Activated CD4-positive, alpha-beta memory T cell treated with anti-CD3 and anti-CD28 coated beads, Interleukin-2, amount 10 ng/mL, durations not matched to agents 7 days and 5 days (primary cell): ENCODE measurements at places on chromosomes 13 and 19. TPM values are rescaled to one million over a fixed set of nuclear protein-coding genes. Genes with fewer than 3 reads are reported as not detected.

GRCh38 chr19:8631425-8631819, 989 bp downstream of the NFILZ start:
- H3K4me1 ChIP-seq: no peaks in the 10 kb centered on the region
- H3K27ac ChIP-seq: no peak overlapping the region
- no peak overlapping the region for H3K4me3 ChIP-seq

The LSM7 gene
- total RNA-seq: 110 TPM

GRCh38 chr19:14669940-14670339, 4.7 kb downstream of the ADGRE3 start:
- DNase-seq: no peak
- H3K4me1 ChIP-seq: peaks cover 11% of the 10 kb centered on the region
- H3K36me3 ChIP-seq: no peaks in the 10 kb centered on the region
- no peak overlapping the region for H3K4me3 ChIP-seq
- H3K27ac ChIP-seq: no peak overlapping the region
- H3K27me3 ChIP-seq: peaks cover 7% of the 10 kb centered on the region

- H3K36me3 ChIP-seq: no peaks in the 10 kb centered on the region
- no peaks in the 10 kb centered on the region for H3K4me1 ChIP-seq
- no peak for DNase-seq
- H3K27me3 ChIP-seq: no peaks in the 10 kb centered on the region
- no peak overlapping the region for H3K27ac ChIP-seq
- no peak overlapping the region for H3K4me3 ChIP-seq
Measured at GRCh38 chr13:63704521-63704920, 2288.9 kb upstream of the PCDH20 start.

The FPR3 gene
- not detected for total RNA-seq

- no peak overlapping the region for H3K4me3 ChIP-seq
- H3K4me1 ChIP-seq: no peaks in the 10 kb centered on the region
- H3K27me3 ChIP-seq: no peaks in the 10 kb centered on the region
- peaks cover 9% of the 10 kb centered on the region for H3K36me3 ChIP-seq
- DNase-seq: no peak
Measured at GRCh38 chr19:5997371-5997770, 19.4 kb upstream of the RANBP3 start.

The MCF2L gene
- 0.33 TPM for total RNA-seq

GRCh38 chr13:111288276-111288675, 32.2 kb upstream of the TEX29 start:
- H3K4me1 ChIP-seq: no peaks in the 10 kb centered on the region
- no peak overlapping the region for H3K4me3 ChIP-seq
- DNase-seq: no peak
- H3K27ac ChIP-seq: no peak overlapping the region
- H3K27me3 ChIP-seq: no peaks in the 10 kb centered on the region
- H3K36me3 ChIP-seq: peaks cover 51% of the 10 kb centered on the region

- peak overlapping the region; percentile 83 for H3K27ac ChIP-seq
- peaks cover 9% of the 10 kb centered on the region for H3K36me3 ChIP-seq
- no peak for DNase-seq
- peak overlapping the region; percentile 29 for H3K4me3 ChIP-seq
- peaks cover 67% of the 10 kb centered on the region for H3K4me1 ChIP-seq
Measured at GRCh38 chr13:42495255-42495654, 78.7 kb upstream of the TNFSF11 start.

DNA sequence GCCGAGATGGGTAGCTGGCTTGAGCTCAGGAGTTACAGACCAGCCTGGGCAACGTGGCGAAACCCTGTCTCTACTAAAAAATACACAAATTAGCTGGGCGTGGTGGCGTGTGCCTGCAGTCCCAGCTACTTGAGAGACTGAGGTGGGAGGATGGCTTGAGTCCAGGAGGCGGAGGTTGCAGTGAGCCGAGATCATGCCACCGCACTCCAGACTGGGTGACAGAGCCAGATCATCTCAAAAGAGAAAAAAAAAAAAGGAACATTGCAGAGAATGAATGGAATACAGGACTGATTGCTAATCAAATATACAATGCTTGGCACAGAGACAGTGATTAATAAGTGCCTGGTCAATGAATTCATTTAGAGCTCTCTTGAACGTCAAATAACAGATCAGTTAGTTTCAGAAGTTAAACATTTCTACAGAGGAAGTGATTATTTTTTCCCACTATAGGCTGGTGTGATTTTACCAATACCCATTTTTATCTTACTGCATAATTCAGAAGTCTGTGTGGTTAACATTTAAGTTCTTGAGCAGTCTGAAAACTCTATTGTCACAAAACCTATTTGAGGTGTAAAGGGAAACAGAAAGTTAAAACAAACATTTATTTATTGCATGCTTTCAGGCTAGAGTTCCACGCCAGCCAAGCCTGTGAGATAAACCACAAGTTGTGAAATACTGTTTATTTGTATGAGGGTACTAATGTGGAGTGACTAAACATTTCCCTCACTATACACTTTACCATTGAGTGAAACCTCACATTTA, 7.7 kb upstream of the TBC1D4 start:
- no peak overlapping the region for H3K27ac ChIP-seq
- peaks cover 5% of the 10 kb centered on the region for H3K4me1 ChIP-seq
- H3K27me3 ChIP-seq: peaks cover 41% of the 10 kb centered on the region
- H3K4me3 ChIP-seq: no peak overlapping the region

DNA sequence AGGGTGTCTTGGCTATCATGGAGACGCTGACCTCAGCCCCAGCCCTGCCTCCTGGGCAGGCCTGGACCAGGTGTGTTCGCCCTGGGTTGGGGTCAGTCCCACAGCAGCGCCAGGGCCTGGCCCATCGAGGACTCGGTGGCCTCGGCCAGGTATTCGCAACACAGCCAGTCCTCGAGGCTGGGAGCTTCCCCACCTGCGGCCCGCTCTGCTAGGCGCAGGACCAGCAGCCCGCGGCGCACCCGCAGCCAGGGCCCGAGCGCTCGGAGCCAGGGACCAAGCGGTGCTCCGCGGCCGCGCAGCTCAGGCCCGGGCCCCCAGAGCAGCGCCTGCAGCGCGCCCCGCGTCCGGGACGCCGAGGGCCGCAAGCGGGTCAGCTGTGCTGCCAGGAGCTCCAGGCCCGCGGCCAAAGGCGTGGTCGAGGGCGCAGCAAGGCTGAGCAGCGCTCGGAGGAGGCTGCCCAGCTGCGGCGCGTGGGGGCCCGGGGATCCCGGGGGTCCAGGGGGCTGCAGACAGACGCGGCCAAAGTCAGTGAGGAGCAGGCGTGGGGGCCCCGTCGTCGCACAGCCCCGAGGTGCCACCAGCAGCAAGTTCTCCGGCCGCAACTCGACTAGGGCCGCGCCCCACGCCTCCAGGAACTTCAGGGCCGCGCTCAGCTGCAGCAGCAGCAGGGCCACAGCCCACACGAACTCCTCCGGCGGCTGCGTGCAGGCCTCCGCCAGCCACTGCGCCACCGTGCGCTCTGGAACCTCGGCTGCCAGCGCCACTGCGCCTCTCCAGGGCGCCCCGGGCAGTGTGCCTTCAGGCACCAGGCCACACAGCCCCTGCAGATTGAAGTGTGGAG, 6.2 kb downstream of the PEAK3 start:
- peaks cover 34% of the 10 kb centered on the region for H3K4me1 ChIP-seq
- H3K4me3 ChIP-seq: no peak overlapping the region
- peaks cover 34% of the 10 kb centered on the region for H3K36me3 ChIP-seq
- H3K27ac ChIP-seq: no peak overlapping the region
- no peak for DNase-seq

The ZNF493 gene
- total RNA-seq: 15.7 TPM

- peak overlapping the region; percentile 82 for H3K27ac ChIP-seq
- peak; percentile 49 for DNase-seq
- H3K27me3 ChIP-seq: peaks cover 2% of the 10 kb centered on the region
Measured at GRCh38 chr13:24267274-24267673, 42.1 kb upstream of the C1QTNF9 start.

The CEACAM21 gene
- 77.0 TPM for total RNA-seq

GRCh38 chr13:113442354-113442984, 10.8 kb downstream of the ADPRHL1 start:
- DNase-seq: no peak
- no peak overlapping the region for H3K27ac ChIP-seq
- H3K27me3 ChIP-seq: no peaks in the 10 kb centered on the region
- no peaks in the 10 kb centered on the region for H3K4me1 ChIP-seq
- H3K36me3 ChIP-seq: peaks cover 2% of the 10 kb centered on the region

GRCh38 chr19:40280608-40281221, 4.4 kb downstream of the AKT2 start:
- H3K4me3 ChIP-seq: no peak overlapping the region
- no peak for DNase-seq
- peaks cover 57% of the 10 kb centered on the region for H3K4me1 ChIP-seq
- H3K27me3 ChIP-seq: no peaks in the 10 kb centered on the region
- peak overlapping the region; percentile 31 for H3K27ac ChIP-seq

The ZNF793 gene
- total RNA-seq: 2.1 TPM

- peak overlapping the region; percentile 92 for H3K4me3 ChIP-seq
- peak overlapping the region; percentile 58 for H3K27ac ChIP-seq
- DNase-seq: peak; percentile 62
- peaks cover 53% of the 10 kb centered on the region for H3K4me1 ChIP-seq
Measured at GRCh38 chr13:91347996-91348905, 764 bp downstream of the MIR17HG start.

The ACP7 gene
- total RNA-seq: not detected

GRCh38 chr13:70568571-70568970, 460.3 kb upstream of the KLHL1 start:
- H3K27ac ChIP-seq: no peak overlapping the region
- no peaks in the 10 kb centered on the region for H3K27me3 ChIP-seq
- no peaks in the 10 kb centered on the region for H3K4me1 ChIP-seq
- no peaks in the 10 kb centered on the region for H3K36me3 ChIP-seq

DNA sequence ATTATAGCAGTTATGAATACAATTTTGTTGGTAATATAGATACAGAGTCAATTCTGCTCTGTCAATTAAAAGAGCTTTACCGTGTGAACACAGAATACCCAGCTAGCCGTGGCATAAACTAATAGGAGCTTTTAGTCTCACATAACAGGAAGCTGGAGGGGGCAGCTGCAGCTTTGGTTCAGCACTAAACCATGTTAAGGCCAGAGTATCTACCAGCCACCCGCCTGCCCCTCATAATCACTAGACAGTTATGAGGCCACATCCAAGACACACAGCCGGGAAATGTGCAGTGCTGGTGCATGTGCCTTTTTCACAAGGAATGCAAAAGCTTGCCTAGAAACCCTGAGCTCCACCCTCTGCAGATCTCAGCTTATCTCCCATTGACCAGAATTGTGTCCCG, 62.3 kb downstream of the SGCG start:
- peaks cover 7% of the 10 kb centered on the region for H3K27me3 ChIP-seq
- no peak overlapping the region for H3K27ac ChIP-seq
- no peak for DNase-seq
- no peak overlapping the region for H3K4me3 ChIP-seq
- H3K36me3 ChIP-seq: no peaks in the 10 kb centered on the region

DNA sequence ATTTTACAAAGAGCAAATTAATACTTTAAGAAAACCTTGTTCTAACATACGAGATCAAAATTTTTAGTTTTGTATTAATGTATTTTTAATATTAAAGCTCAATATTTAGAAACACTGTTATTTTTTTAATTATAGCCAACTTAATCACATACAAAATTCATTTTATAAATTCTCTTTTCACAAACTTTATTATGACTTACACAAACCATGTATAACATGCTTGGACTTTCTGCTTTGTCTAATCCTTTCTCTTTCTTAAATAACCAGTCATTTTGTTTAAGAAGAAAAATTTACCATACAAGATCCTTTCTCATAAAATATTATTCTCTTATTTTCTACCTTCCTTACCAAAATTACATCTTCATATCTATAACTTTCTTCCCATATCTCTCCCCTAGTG, 62.2 kb downstream of the CYSLTR2 start:
- H3K27ac ChIP-seq: no peak overlapping the region
- peaks cover 2% of the 10 kb centered on the region for H3K27me3 ChIP-seq
- peaks cover 7% of the 10 kb centered on the region for H3K36me3 ChIP-seq
- H3K4me1 ChIP-seq: no peaks in the 10 kb centered on the region
- H3K4me3 ChIP-seq: no peak overlapping the region

- no peak overlapping the region for H3K27ac ChIP-seq
- no peaks in the 10 kb centered on the region for H3K27me3 ChIP-seq
- H3K4me3 ChIP-seq: no peak overlapping the region
- no peaks in the 10 kb centered on the region for H3K4me1 ChIP-seq
Measured at GRCh38 chr13:110061270-110061669, 245.7 kb downstream of the COL4A1 start.

The ZNF8 gene
- 4.5 TPM for total RNA-seq

The TMEM190 gene
- not detected for total RNA-seq

DNA sequence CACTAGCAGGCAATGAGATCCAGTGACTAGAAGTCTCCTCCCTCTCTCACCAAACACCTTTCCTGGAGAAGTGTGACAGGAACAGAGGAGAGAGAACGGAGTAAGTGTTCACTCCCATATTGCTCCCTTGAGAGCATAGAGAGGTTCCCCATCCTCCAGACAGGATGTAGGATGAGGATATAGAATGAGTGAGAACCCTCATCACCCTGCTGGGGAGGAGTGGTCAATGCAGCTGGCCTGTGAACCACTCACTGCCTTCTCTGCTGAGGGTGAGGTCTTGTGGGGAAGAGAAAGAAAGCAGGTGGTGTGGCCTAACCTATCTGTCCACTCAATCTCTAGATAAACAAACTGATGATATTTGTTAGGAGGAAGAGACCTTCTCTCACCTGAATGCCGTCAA, 386.6 kb downstream of the PCDH20 start:
- H3K4me1 ChIP-seq: no peaks in the 10 kb centered on the region
- H3K27ac ChIP-seq: no peak overlapping the region
- no peaks in the 10 kb centered on the region for H3K36me3 ChIP-seq
- H3K4me3 ChIP-seq: no peak overlapping the region

- no peak overlapping the region for H3K4me3 ChIP-seq
- no peak for DNase-seq
- no peak overlapping the region for H3K27ac ChIP-seq
- peaks cover 7% of the 10 kb centered on the region for H3K27me3 ChIP-seq
Measured at GRCh38 chr19:13031917-13032623, 36.8 kb downstream of the NFIX start.

- peaks cover 6% of the 10 kb centered on the region for H3K27me3 ChIP-seq
- H3K4me3 ChIP-seq: no peak overlapping the region
Measured at GRCh38 chr19:7216373-7216902, 77.8 kb downstream of the INSR start.

The FAM124A gene
- total RNA-seq: 0.10 TPM

The UTP14C gene
- 10.0 TPM for total RNA-seq

GRCh38 chr19:40693150-40693788, 2.8 kb upstream of the NUMBL start:
- no peak overlapping the region for H3K27ac ChIP-seq
- no peak overlapping the region for H3K4me3 ChIP-seq
- H3K27me3 ChIP-seq: no peaks in the 10 kb centered on the region
- peaks cover 3% of the 10 kb centered on the region for H3K36me3 ChIP-seq
- peaks cover 2% of the 10 kb centered on the region for H3K4me1 ChIP-seq
- no peak for DNase-seq

The POU2F2 gene
- 35.8 TPM for total RNA-seq

- H3K27me3 ChIP-seq: peaks cover 5% of the 10 kb centered on the region
- no peaks in the 10 kb centered on the region for H3K4me1 ChIP-seq
- DNase-seq: no peak
- no peak overlapping the region for H3K27ac ChIP-seq
Measured at GRCh38 chr13:112442483-112443090, 66.4 kb downstream of the SPACA7 start.

The SYNGR4 gene
- not detected for total RNA-seq

The ZNF730 gene
- 0.15 TPM for total RNA-seq

- no peak for DNase-seq
- H3K27me3 ChIP-seq: no peaks in the 10 kb centered on the region
- no peak overlapping the region for H3K4me3 ChIP-seq
- H3K27ac ChIP-seq: no peak overlapping the region
- peaks cover 69% of the 10 kb centered on the region for H3K36me3 ChIP-seq
Measured at GRCh38 chr19:46386151-46386550, 27.2 kb downstream of the CCDC8 start.

- H3K36me3 ChIP-seq: no peaks in the 10 kb centered on the region
- no peaks in the 10 kb centered on the region for H3K4me1 ChIP-seq
- DNase-seq: no peak
- H3K27ac ChIP-seq: no peak overlapping the region
Measured at GRCh38 chr13:20101467-20102316, 59.2 kb downstream of the GJA3 start.
